ENCODE measurements at places on chromosomes 13 and 19. TPM values are rescaled to one million over a fixed set of nuclear protein-coding genes. Genes with fewer than 3 reads are reported as not detected.

The NCLN gene
- total RNA-seq = 65.6 TPM

The ATP11A gene
- total RNA-seq = 23.1 TPM

The DHDH gene
- not detected for total RNA-seq

The GJB2 gene
- 0.28 TPM for total RNA-seq

The ZNF66 gene
- total RNA-seq = 1.8 TPM

The ZNF610 gene
- 3.3 TPM for total RNA-seq

The FGF22 gene
- total RNA-seq = not detected

The GDF15 gene
- 150 TPM for total RNA-seq

The LGALS4 gene
- total RNA-seq = not detected

The ZNF382 gene
- total RNA-seq = 8.6 TPM

The ZNF345 gene
- 1.5 TPM for total RNA-seq

The FPR1 gene
- total RNA-seq = 1.6 TPM

The SPACA4 gene
- not detected for total RNA-seq

The URAD gene
- total RNA-seq = not detected

The BCAM gene
- 20.2 TPM for total RNA-seq

The PTPRS gene
- total RNA-seq = 174 TPM

The KCTD4 gene
- total RNA-seq = 0.59 TPM

The ZNF763 gene
- total RNA-seq = 2.7 TPM

The CYP4F12 gene
- not detected for total RNA-seq

The NRTN gene
- total RNA-seq = not detected

The CEACAM4 gene
- total RNA-seq = not detected

The C19orf85 gene
- not detected for total RNA-seq

The GATAD2A gene
- 102 TPM for total RNA-seq

The DMPK gene
- total RNA-seq = 35.0 TPM

The PRODH2 gene
- total RNA-seq = not detected

The HNRNPL gene
- 209 TPM for total RNA-seq

The GET3 gene
- 61.2 TPM for total RNA-seq

The KL gene
- total RNA-seq = not detected
